ENCODE measurements at places on chromosomes 2 and 18.
A peak's percentile ranks its signal among the peaks of the same experiment; 100 is the strongest.

- no peak for DNase-seq
Measured at GRCh38 chr2:23776021-23776420, 150.9 kb downstream of the ATAD2B start.

GRCh38 chr2:208489687-208490086, 83.1 kb downstream of the PTH2R start:
- no peak for DNase-seq

DNA sequence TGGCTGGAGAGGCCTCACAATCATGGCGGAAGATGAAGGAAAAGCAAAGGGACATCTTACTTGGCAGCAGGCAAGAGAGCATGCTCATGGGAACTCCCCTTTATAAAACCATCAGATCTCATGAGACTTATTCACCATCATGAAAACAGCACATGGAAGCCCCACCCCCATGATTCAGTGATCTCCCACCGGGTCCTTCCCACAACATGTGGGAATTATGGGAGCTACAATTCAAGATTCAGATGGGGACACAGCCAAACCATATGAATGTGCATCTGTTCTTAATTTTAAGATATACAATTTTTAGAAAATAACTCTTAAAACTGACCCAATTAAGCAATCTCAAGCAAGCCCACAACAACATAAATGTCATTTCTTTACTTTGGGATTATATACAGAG, 12.6 kb downstream of the C18orf63 start:
- DNase-seq: no peak

DNA sequence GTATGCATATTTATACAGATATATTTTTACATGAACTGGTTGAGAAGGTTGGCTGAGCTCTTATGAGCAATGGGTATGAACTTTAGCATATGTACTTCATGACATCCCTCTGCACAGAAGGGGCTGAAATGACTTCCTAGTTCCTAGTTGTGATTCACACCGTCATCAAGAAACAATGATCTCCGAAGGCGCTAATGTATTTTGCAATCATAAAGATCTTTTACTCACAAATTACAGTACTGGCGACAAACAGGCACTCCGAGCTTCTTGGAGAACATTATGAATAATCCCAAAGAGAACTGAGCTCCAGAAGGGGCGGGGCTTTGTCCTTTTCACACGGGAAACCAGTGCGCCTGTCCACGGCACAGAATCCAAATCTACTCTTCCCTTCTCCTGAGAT, 18.1 kb downstream of the BCL2 start:
- no peak for DNase-seq

DNA sequence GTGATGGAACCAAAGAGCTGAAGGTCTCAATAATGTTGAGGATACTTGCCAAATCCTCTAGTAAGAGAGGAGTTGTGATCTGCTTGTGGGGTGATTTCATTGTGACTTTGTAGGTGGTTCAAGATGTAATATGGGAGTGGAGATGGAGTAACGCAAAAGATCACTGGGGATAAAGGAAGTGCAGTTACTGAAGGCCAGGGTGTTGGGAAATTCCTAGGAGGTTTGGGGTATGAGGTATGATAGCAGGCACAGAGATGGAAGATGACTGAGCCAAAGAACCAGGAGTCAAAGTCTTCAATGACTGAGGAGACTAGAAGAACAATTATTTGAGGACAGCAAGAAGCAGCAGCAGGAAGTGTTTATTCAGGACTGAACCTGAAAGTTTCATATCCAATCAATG, 222.6 kb downstream of the NCKAP5 start:
- DNase-seq: no peak

GRCh38 chr2:21415234-21415633, 291.5 kb downstream of the TDRD15 start:
- DNase-seq: no peak

- peak; percentile 41 for DNase-seq
Measured at GRCh38 chr2:446303-446874, 158.5 kb upstream of the ALKAL2 start.

DNA sequence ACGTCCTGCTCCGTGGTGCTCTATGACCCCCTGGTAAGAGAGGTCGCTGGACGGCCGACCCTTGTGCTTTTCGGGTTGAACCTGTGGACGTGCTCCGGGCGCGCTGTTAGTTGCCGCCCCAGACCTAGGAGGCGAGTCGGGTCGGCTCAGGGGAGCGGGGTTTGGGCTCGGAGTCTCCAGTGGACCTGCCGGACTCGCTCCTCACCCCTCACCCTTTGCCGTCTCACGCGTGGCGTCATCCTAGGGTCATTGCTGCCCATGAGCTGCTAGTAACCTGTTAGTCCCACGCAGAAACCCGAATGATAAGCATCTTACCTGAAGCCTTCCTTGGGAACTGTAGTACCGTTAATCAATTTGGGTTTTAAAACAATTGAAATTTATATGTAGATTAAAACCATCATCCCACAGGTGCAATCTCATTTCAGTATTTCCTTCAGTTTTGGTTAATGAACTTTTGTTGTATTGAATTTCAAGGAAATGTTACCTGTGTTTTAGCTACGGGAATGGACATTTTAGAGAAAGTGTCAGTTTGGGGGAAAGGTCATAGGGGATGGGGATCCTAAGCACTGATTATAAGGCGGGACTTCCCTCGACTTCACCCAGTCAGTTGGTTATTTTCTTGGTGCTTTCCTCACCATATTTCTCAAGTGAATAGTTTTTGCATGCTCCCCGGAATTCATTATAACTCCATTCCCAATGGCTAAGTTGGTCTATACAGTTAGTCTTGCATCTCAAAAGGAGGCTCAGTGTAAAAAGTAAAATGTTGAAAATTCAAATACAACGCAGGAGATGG, 536 bp downstream of the ELP2 start:
- no peak for DNase-seq

DNA sequence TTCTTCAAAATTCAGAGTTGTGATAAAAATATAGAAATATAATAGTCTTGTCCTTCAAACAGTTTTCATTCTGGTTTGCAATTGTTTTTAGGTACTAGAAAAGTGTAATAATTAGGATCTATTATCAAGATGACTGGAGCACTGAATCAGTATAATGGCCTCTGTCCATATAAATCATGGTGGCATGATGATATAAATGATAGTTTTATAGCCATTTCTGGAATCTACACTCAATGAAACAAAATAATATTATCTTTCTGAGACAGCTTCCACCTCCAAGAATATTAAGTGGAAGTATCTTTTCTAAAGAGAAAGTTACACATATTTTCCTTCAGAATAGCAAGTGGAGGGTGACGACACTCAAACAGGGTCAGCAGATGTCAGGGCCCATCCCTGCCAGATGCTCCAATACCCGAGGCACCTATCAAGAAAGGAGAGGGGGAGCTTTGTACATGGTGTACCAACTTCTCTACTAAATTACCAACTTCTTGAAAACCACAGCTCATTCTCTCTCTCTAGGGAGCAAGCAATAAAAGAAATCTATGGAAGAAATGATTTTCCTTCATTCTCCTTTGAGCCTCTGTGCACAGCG, 882.7 kb upstream of the CHAC2 start:
- no peak for DNase-seq

DNA sequence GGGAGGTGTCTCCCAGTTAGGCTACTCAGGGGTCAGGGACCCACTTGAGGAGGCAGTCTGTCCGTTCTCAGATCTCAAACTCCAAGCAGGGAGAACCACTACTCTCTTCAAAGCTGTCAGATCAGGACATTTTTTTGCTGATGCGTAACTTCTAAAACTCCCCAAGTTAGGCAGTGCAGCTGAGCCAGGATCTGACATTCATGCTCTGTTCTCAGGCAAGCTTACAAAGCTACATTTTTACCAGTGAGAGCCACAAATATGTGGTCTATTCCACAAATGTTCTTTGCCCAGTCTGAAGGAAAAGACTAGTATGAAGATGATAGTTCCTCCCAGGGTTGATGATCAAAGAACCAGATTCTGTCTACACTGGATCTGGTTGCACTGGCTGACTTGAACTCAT, 184.1 kb downstream of the MTCL1 start:
- DNase-seq: no peak

DNA sequence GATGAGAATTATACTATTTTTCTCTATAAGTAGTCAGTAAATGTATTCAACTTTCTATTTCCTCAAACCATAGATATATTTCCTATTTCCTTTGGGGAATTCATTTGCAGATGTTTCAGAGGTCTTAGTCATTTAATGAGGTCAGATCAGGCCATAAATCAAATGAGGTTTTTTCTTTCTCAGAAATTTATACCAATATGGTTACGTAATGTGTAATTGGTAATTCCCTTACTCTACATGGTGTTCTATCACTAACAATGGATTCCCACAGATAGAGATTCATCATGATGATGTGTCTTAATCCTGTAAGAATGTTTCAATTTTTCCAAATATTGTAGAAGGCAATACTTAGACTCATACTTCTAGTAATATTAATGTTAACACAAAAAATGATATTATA, 108.0 kb downstream of the DPP4 start:
- DNase-seq: no peak

- no peak for DNase-seq
Measured at GRCh38 chr18:57797209-57797651, 5.9 kb downstream of the ATP8B1 start.
